Vagina (tissue), 2 donors: ENCODE measurements at places on chromosomes 12 and 14.

DNA sequence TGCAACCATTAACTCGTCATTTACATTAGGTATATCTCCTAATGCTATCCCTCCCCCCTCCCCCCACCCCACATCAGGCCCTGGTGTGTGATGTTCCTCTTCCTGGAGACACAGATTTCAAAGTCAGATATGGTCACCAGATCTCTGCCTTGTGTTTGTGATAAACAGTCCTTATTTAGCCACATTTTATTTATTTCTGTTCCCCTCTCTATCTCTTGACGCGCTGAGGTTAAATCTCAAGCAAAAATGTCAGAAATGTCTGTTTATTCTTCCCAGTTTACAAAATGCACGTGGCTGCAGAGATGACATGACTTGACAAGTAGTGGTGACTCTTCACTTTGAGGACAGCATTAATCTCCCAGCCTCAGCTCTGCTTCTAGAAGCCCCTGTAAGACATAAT lies 11.5 kb upstream of the RASSF3 start:
- no peak for DNase-seq

DNA sequence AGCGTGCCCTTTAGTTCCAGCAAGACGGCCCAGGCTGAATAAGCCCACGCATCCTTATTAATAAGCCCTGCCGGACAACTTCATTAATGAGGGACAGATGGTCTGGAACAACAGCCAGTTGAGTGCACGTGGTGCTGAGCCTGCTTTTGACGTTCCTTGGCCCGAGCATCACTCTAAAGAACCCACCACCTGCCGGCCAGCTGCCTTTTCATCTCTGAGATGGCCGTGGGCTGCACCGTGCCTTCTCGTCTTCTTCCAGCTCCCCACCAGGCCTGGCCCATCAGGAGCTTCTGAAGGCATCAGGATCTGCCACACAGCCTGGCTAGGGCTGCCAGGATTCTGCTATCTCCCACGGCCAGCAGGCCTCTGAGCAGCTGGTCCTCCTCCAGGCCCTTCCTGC lies 80.0 kb downstream of the AACS start:
- DNase-seq, result no peak

GRCh38 chr14:30375296-30375892 lies 183.6 kb upstream of the G2E3 start:
- no peak for DNase-seq

GRCh38 chr14:72901361-72901760 lies 7.5 kb upstream of the DPF3 start:
- no peak for DNase-seq

DNA sequence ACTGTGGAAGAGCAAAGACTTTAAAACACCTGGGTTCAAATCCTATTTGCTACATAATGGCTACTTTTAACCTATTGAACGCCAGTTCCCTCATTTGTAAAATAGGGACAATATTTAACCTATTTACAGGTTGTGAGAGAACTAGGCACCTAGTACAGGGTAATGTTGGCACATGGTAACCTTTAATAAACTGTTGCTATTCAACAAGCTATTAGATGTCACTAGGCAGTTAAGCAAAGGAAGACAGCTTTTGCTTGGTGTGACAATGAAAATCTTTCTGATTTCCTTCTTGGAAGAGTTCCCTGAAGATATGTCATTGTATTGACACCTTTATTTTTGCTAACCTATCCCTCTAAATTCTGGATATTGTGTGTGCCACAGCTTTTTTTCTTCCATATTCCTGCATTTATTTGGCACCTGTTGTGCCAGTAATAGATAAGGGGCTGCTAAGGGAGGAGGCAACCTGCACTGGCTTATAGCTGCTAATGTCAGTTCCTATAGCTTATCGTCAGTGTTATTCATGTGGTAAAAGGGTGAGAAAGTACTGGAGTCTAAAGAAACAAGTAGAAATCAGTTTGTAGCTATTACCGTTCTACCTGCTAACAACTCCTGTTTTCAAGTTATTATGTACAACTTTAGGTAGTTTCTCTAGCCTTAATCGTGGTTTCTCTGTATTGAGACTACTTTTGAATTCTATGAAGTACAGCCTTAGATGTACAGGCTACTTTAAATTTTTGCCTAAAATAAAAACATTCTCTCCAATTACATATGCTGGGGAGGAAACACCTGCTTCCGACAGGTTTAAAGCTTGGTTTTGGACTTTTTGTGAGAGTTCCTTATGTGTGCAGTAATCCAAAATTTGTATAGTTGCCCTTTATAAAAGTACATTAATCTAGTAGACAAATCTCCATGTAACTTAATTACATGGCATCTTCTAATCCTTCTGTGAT lies 24.3 kb downstream of the HIF1A start:
- no peak for DNase-seq

GRCh38 chr12:75447691-75448393 lies 32.7 kb upstream of the GLIPR1 start:
- no peak for DNase-seq

GRCh38 chr12:13049816-13050215 lies 5.6 kb downstream of the FAM234B start:
- DNase-seq, result no peak

GRCh38 chr12:64088431-64089349 lies 133.4 kb downstream of the KICS2 start:
- no peak for DNase-seq

DNA sequence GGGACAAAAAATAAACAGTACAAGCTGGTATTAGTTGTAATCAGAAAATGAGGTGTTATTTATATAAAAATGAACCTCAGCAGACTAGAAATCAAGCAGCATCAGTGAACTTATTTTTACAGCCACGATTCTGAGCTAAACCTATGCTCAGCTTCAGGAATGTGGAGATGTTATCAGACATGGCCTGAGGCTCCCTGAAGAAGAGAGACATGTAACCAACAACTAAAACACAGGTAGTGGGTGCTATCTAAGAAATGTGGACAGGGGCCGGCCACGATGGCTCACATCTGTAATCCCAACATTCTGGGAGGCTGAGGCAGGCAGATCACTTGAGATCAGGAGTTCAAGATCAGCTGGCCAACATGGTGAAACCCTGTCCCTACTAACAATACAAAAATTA lies 534.3 kb downstream of the VRK1 start:
- DNase-seq, result no peak

- no peak for DNase-seq
Observed at GRCh38 chr12:53504004-53504920, 3.0 kb downstream of the NPFF start.

DNA sequence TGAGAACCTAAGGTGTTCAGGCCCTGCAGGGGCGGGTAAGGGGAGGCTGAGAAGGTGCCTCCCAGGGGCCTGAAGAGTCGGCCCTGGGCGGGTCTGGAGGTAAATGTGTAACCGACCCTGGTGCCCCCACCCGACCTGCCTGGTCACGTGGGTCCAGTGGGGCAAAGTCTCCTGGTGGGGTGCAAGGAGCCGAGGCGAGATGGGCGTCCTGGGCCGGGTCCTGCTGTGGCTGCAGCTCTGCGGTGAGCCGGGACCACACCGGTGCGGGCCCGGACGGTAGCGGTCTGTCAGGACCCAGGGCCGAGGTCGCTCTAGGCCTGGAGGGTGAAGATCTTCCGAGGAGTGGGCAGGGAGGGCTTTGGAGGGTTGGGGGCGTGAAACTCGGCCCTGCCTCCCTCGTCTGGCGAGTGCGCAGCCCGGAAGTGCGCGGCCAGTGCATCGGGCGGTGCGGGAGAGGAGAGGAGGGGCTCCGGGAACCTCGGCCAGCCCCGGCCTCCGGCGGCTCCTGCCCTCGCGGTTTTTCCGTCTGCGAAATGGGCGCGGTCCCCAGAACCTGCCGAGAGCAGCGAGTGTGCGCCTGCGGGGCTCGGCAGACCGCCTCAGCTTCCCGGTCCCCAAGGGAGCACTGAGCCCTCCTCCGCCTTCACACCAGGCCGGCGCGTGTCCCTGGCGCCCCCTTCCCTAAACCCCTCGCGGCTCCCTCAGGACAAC lies at the start of gene AMN:
TSS of gene AMN (plus strand) at position 174 of the 711 bp plus-strand sequence. CDS start at position 200, 26 bp downstream.
- no peak for DNase-seq

GRCh38 chr12:51401020-51401419 lies 9.8 kb upstream of the GALNT6 start:
- DNase-seq, result peak; percentile 37

GRCh38 chr12:131454418-131455217 lies 256.3 kb upstream of the SFSWAP start:
- DNase-seq, result no peak

GRCh38 chr12:58372298-58372697 lies 430.9 kb downstream of the ATP23 start:
- no peak for DNase-seq

DNA sequence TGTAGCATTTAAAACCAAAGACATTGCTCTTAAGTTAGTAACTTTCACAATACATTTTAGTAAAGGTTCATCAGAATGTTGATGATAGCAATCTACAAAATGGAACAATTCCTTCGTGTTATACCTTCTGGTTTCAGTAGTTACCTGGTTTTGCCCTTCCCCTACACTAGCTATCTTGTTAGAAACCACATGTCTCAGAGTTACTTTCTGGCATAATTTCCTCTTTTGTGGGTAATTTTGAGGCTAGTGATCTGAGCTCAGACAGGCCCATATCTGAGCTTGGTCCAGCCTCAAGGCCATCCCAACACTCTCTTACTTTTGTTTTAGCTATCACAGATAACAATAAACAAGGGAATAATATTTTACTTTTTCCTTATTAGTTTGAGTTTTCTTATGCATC lies 196.9 kb downstream of the KITLG start:
- DNase-seq, result no peak

DNA sequence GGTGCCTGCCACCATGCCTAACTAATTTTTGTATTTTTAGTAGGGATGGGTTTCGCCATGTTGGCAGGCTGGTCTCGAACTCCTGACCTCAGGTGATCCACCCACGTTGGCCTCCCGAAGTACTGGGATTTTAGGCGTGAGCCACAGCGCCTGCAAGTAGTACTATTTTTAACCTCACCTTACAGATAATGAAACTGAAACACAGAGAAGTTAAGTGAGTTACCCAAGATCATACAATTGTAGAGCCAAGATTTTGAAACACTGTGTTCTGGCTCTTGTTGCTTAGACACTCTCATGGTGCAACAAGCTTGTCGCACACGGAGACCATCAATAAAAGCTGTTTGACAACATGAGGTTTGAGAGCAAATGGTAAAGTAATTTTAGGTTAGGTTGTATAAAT lies 159.1 kb upstream of the LMNTD1 start:
- DNase-seq, result no peak
